Stimulated activated CD4-positive, alpha-beta T cell treated with anti-CD3 and anti-CD28 coated beads, Interleukin-4, amount 100 ng/mL, for 4 hours (primary cell): ENCODE measurements at places on chromosomes 16 and 17.

GRCh38 chr17:46179375-46179999, 13.7 kb downstream of the KANSL1 start:
- DNase-seq = no peak

DNA sequence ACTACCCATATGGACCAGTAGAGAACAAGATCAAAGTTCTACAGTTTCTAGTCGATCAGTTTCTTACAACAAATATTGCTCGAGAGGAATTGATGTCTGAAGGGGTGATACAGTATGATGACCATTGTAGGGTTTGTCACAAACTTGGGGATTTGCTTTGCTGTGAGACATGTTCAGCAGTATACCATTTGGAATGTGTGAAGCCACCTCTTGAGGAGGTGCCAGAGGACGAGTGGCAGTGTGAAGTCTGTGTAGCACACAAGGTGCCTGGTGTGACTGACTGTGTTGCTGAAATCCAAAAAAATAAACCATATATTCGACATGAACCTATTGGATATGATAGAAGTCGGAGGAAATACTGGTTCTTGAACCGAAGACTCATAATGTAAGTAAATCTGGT, 29.1 kb downstream of the BPTF start:
- no peak for DNase-seq

DNA sequence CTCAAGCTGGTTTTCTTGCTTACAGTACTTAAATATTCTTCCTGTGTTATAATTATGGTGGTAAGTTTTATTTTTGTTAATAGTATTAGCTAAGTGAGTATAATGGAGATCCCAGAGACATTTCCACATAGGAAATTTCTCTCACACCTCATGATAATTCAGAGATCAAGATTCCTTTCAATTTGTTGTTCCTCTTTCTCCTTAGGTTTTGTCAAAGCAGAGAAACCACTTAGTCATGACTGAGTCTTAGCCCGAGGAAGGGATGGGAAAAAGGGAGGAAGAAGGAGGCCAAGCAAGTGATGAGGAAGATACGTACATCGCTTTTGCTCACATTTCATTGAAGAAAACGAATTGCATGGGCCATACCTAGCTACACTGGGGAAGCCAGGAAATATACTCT, 18.4 kb downstream of the ESRP2 start:
- DNase-seq = no peak

GRCh38 chr17:29740017-29740416, 117.3 kb upstream of the CORO6 start:
- DNase-seq = no peak
